ENCODE measurements at places on chromosomes 11 and 22.

DNA sequence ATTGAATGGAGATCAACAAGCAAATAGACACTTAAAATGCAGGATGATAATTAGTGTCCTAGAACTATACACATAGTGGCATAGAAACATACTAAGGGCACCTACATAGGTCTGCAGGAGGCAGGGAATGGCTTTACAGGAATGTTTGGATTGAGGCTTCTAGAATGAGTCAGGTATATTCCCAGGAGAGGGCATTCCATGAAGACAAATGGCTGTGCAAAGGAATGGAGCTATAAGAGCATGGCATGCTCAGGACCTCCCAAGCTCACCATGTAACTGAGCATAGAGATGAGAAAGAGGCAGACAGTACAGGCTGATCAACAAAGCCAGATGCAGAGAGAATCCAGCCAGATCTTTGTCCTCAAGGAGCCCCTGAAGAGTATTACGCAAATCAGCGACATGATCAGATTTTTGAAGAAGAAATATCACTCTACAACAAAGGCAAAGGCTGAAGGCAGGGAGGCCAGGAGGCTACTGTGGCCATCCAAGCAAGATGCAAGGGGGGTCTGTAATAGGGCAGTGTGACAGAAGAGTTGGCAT, 211.1 kb upstream of the MTNR1B start:
- no peak for DNase-seq

- peak; percentile 42 for DNase-seq
Measured at GRCh38 chr22:32473388-32473952, 1.1 kb upstream of the FBXO7 start.

DNA sequence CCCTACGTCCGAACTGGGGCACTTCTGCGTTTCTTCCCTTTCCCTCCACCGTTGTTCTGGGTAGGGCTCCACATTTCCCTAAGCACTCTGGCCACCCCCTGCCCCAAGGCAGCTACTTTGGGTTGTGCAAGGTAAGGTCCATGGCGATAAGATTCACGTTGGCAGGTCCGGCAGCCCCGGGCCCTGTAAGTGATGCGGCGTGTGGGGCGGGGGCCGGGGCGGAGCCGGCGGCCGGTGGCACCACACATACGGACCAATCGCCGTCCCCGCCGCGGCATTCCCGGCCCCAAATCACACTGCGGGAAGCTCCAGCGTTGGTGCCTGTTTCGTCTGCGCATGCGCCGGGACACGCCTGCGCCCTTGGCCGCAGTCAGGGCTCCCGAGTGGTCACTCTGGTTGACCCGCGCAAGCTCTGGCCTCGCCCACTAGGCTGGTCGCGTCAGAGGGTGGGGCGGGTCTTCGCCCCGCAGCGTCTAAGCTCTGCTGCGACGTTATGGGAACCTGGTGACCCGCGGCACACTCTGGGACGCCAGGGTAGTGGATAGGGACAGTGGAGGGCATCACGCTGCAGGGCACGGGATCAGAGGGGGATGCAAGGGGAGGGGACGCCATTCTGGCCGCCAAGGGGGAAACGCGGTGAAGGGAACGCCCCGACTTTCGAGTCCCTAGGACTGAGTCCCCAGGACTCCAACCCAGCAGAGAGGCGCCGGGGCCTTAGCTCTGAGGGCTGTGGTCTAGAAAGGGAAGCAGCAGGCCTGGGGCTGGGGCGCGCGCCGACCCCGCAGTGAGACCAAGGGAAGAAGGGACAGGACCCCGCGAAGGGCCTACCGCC, 1.6 kb downstream of the FADS1 start:
- peak; percentile 85 for DNase-seq

GRCh38 chr11:56819916-56820315, 71.4 kb upstream of the OR9G4 start:
- DNase-seq: no peak

DNA sequence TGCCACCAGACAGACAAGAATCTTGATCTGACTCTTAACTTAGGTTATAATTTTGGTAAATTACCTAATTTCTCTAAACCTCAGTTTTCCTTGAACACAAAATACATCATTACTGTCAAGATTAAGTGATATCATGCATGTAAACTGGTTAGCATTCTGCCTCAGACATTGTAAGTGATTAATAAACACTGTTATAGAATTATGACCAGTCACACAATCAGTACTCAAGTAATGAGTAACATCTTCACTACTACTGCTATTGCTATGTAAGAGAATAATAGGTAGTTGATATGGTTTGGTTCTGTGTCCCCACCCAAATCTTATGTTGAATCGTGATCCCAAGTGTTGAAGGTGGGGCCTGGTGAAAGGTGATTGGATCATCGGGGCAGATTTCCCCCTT, 218.9 kb downstream of the SBF2 start:
- DNase-seq: no peak

DNA sequence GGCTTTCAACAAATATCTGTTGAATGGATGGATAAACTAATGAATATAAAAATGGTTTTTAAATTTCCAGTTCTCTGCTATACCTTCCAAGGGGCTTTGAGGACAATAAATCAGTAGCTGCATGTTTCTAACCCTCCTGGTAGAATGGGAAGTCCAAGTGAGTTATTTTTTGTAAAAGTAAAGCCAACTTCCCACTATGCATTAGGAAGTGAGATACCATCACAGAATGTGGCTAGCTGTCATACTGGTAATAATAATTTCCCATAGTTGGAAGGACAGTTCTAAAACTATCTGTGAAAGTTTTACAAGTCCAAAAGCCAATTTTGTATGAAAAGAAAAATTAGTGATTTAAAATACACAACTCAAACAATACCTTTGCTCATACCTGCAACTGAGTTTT, 50.0 kb downstream of the TMEM123 start:
- no peak for DNase-seq

DNA sequence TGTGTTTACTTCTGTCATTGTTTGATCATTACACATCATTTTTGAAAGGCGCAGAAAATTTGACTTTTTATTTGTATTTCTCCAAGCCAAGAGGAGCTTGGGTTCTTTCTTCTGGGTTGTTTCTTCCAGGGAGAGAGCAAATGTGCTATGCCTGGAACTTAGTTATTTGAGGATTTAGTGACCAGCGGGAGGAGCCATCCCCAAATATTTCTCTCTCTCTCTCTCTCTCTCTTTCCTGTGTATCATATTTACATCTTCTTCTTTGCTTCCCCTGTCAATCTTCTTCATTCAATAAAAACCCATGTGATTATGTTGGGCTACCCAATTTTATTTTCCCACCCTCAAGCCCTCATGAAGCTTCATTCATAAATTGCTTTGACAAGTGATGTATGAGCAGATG, 534.5 kb downstream of the LRRC4C start:
- DNase-seq: no peak

DNA sequence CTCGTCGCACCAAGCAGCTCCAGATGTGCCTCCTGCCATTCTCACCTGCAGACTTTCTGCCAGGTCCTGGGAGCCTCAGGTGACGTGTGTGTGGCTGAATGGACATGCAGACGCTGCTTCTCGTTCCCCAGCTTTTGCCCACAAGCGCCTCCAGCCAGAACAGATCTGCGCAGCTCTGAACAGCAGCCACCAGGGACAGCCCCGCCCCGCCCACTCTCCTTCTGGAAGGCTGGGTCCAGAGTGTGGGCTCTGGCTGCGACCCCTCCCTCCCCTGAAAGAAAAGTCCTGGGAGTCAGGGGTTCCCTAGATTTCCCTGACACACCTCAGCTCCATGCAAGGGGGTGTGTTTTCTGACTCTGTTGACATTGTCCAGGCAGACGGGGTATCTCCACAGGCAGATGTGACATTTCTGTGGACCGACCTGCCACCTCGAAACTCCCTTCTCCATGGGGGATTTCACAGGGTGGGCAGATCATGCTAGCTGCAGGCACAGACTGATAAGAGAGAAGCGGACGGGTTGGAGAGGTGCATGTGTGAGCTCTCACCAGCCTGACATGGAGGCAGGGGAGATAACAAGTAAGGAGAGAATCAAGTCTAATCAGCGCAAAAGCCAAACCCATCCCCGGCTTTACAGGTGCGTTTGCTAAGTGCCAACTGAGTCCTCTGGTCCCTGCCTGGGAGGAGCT, 19.8 kb downstream of the SLCO2B1 start:
- DNase-seq: peak; percentile 71

DNA sequence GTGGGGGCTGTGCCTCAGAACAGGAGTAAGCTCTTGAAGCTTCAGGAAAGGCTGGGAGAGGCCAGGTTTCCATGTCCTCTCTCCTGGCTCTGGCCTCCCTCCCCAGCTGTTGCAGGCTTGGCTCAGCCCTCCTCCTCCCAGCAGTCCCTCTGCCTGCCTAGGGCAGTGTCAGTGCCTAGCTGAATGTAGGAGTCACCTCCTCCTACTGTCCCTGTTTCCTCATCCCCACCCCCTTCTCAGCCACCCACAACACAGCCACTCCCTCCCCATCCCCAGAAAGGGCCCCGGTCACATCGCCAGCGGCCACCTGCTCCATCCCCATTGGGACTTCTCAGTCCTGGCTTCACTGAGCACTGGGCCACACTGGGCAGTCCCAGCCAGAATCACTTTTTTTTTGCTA, 2.9 kb upstream of the FBLN1 start:
- peak; percentile 25 for DNase-seq

GRCh38 chr11:122162095-122162494, 46.1 kb upstream of the BLID start:
- no peak for DNase-seq

- no peak for DNase-seq
Measured at GRCh38 chr11:28104984-28105383, 3.0 kb downstream of the KIF18A start.

- no peak for DNase-seq
Measured at GRCh38 chr11:18776324-18776723, 15.3 kb downstream of the PTPN5 start.

DNA sequence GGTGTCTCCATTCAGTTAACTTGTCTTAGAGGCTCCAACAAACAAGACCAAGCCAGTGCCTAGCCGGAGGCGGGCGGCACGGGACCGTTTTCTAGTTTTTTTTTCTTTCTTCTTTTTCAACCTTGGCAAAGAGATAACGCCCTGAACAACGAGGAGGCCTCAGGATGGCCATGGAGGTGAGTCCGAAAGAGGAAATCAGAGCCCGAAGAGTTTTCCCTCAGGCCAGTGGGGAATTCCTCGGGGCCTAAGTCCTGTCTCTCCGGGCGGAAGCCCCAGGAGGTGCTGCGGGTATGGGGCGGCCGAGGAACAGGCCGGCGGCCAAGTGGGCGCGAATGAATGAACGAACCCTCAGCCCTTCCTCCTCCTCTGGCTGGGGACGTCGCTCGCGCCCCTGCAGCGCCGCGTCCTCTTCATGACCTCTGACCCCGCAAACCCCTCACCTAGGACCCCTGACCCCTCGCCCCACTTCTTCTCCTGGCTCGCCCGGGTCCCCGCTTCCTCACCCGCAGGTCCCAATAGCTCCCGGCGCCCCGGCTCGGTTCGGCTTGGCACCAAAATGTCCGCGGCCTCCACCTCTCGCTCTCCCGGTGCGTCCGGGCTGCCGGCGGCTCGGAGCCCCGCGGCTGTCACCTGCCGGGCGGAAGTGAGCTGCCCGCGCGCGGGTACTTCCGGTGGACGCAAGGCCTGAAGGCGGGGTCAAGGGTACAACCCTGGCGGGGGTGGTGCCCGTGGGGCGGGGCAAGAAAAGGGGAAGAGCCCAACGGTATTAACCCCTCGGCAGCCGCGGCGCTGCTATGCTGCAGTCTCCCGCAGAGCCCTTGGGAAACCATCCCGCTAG, at the start of gene AP1B1:
Gene AP1B1, minus strand, starts transcription at position 650 of the 838 bp plus-strand sequence. CDS start 21,327 bp downstream, outside the sequence.
- peak; percentile 98 for DNase-seq

DNA sequence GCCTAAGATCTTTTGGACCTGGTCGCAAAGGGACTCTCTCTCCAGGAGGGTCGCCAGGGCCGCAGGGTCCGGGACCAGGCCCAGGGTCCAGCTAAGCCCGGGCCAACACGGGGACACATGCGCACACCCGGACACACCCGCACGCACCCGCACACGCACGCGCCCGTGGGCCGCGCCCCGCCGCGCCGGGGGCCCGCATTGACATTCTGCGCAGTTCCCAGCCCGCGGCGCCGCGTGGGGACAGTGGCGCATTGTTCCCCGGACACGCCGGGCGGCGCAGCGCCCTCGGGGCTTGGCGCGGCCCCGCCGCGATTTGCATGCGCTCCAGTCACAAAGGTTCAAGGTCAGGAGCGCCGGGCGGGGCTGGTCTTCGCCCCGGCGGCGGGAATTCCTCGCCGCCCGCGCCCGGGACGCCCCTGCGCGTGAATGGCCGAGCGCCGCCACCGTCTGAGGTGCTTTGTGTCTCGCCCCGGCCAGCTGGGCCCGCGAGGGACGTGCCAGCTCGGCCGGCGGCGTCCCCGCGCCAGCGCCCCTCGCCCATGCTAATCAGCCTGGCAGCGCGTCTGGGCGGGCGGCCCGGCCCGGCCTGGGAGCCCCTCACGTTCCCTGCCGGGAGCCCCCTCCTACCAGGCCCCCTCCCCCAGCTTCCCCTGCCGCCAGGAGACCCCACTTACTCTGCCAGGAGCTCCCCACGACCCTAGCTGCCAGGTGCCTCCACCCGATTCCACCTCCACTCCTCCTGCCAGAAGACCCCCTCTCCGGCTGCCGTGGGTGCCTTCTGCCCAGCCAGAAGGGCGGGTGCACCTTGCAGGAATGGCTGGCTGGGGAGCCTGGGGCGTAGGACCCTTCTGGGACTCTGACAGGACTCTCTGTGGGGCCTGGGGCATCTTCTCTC, 50.5 kb upstream of the WNT7B start:
- no peak for DNase-seq

- no peak for DNase-seq
Measured at GRCh38 chr11:67290801-67291200, 1.7 kb downstream of the ANKRD13D start.

DNA sequence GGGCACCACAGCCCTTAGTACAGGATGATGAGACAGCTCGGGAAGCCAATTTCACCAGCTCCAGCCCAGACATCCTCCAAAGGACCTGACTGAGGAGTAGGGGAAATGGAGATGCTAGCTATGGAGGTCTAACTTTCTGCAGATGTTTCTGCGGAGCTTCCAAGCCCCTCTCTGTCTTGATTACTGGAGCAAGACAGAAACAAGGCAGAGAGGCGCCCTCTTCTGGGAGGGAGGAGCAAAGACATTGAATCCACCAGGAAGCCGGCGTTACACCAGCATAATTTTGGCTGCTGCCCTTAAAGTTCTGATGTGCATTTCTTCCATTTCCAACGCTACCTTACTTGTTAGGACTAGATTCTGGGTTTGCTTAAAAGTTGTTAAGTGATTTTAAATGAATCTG, 107.3 kb upstream of the HSD17B12 start:
- peak; percentile 53 for DNase-seq

GRCh38 chr11:68961245-68961644, 19.5 kb downstream of the MRGPRD start:
- DNase-seq: no peak

- no peak for DNase-seq
Measured at GRCh38 chr11:101439488-101439887, 144.3 kb downstream of the TRPC6 start.

DNA sequence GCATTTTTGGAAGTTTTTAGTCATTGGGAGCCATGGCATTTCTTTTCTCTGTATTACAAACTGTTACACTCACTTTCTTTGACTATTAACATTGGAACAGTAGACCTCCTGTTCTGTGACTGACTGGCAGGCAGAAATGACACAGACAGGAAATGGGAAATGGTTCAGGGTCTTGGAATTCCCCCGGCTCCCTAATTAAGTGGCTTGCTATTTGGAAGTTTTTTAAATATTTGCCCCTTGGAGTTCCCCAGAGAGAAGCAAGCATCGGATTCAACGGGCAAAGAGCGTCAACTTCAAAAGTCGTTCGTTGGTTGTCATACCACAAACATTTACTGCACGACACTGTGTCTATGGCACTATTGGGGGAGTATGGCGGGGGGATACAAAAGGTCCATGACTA, 1.1 kb upstream of the BIRC2 start:
- no peak for DNase-seq

- DNase-seq: no peak
Measured at GRCh38 chr11:109249597-109249996, 172.4 kb upstream of the C11orf87 start.

GRCh38 chr11:124415356-124415923, 9.2 kb downstream of the OR8B4 start:
- DNase-seq: no peak

GRCh38 chr22:39462443-39463221, 5.8 kb downstream of the MGAT3 start:
- DNase-seq: no peak

Data from BE2C (cell line).